Stimulated activated CD4-positive, alpha-beta T cell treated with anti-CD3 and anti-CD28 coated beads, Interleukin-4, amount 100 ng/mL, for 1 hour (primary cell): ENCODE measurements at places on chromosomes 3 and 15.
A peak's percentile ranks its signal among the peaks of the same experiment; 100 is the strongest.

- no peak for DNase-seq
Observed at GRCh38 chr3:45212095-45212468, 14.0 kb downstream of the TMEM158 start.

DNA sequence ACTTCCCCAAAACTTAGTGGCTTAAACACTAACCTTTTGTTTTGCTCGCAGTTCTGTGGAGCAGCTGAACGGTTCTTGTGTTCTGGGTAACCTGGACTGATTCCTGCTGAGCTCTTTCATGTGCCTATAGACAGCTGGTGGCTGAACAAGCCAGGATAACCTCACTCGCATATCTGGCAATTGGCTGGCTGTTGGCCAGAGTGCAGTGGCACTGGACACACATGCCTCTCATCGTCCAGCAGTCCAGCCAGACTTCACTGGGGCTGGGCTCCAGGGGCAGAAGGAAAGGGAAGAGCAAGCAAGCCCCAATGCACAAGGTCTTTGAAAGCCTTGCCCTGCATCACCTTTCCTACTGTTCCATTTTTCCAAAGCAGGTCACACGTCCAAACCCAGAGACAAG lies 53.6 kb upstream of the GATA2 start:
- DNase-seq, result no peak

GRCh38 chr3:82048711-82049110 lies 287.3 kb upstream of the GBE1 start:
- DNase-seq, result no peak

DNA sequence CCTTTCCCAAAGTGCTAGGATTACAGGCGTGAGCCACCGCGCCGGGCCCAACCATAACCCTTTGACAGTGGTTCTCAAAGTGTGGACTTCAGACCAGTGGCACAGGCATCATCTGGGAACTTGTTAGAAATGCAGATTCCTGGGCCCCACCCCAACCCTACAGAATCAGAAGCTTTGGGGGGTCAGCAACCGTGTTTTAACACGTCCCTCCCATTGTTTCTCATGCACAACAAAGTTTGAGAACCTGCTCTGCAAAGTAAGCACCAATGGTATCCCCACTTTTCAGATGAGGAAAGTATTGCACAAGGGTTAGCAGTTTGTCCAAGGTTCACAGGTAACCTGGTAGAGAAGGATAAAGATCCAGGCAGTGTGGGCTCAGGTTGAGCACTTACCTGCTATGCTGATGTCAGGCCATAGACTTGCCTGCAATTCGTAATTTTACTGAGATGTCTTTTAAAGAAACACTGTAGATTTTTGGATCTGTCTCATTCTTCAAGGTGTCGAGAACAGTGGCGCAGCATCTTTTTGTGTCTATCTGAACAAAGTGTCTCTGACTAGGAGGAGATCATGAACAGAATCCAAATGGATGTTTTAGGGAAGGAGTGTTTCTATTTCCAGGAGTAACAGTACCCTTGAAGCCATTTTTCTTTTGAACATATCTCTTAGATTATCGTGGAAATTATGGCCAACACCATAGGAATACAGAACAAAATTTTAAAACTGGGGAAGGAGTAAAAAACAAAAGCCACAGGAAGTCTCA lies 2.5 kb downstream of the GXYLT2 start:
- DNase-seq, result no peak

- DNase-seq, result peak; percentile 39
Observed at GRCh38 chr3:42096796-42097565, 5.8 kb downstream of the TRAK1 start.

- peak; percentile 76 for DNase-seq
Observed at GRCh38 chr3:194344012-194344411, 7.1 kb downstream of the CPN2 start.

DNA sequence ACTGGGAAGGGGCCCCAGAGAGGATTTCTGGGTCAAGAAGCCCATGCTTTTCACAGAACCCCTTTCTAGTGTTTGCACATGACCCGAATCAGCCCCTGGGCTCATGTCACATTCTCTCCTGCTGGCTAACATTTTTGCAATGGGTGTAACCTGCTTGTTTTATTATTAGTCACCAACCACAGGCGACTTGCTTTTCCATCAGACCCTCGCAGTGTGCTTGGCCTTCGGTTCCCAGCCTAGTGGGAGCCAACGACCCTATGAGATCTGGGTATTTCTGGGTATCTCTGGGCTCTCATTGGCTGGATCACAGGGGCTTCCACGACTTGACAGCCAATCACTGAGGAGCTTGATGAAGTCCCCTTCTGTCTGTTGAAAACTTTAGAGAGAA lies 11.0 kb upstream of the FBLN2 start:
- no peak for DNase-seq

- DNase-seq, result peak; percentile 39
Observed at GRCh38 chr15:90376789-90377188, 11.3 kb upstream of the IQGAP1 start.

GRCh38 chr3:113008117-113008516 lies 17.3 kb downstream of the GTPBP8 start:
- DNase-seq, result no peak

GRCh38 chr3:189566550-189567130 lies 64.5 kb upstream of the TP63 start:
- no peak for DNase-seq

DNA sequence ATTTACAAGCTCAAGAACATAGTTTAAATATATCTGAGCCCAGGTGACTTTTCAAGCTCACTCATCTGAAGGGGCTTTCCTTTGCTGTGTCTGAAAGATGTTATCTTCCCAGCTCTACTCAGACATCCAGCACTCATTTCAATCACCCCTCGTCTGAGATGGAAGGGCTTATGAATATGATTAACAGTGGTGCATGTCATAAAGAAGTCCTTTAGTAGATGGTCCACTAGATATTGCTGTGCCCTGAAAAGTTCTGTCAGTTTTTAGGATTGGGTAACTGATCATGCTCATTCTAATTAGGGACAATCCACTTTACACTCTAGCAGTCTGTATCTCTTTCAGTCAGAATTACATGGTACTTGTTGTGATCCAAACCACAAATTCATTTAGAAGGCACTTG lies 28.3 kb downstream of the RETNLB start:
- no peak for DNase-seq
